ENCODE measurements at places on chromosomes 12 and 14. TPM values are rescaled to one million over a fixed set of nuclear protein-coding genes. Genes with fewer than 3 reads are reported as not detected.

The STON2 gene
- 39.3 TPM for total RNA-seq

The DLK1 gene
- total RNA-seq = not detected

The AQP2 gene
- not detected for total RNA-seq

GRCh38 chr14:80981156-80981555, 25.7 kb downstream of the TSHR start:
- DNase-seq = no peak

DNA sequence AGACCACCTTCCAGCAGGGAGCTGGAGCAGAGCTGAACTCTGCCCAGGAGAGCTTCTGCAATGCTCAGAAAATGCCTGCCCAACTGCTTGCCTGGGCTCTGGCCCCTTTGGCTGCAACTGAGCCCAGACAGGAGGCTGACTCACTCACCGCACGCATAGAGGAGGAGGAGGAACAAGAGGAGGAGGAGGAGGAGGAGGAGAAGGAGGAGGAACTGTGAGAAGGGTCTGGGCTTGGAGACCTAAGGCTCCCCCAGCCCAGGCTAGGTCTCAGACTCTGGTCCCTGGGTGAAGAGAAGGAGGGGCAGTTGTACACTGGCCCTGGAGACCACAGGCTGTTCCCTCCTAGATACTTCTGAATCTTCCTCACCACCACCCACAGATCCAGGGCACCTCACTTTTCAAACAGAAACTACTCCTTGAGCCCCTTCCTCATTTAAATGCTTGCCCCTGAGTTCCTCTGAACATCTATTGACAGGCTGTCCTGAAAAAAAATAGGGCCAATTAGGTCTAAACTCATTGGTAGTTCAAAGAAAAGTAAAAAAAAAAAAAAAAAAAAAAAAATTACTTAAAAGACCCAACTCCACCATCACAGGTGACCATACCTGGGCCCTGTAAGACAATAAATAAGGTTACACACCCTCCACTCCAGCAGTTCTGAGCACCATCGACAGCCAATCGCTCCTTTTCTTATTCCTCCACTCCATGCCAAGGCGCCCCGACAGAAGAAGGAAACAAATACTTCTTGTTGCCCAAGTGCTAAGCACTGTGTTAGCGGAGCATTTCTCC, 674 bp downstream of the VDR start:
- DNase-seq = peak; percentile 65

The PMEL gene
- 2.1 TPM for total RNA-seq

DNA sequence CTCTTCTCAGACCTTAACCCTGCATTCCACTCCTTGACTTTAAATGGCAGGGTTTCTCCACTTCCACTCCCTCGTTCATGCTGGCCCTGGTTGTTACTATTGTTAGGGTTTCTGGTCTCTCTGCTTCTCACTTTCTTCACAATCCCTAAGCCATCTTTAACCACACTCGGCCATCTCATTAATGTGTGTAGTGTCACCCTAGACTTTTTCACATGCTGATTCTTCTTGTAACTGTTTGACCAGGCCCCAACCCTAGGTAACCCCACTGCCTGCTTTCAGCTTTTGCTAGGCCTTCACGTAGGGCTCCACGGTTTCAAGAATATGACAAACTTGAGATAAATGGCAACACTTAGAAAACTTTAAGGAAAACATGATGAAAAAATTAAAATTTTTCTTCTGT, 195.1 kb downstream of the IPO8 start:
- DNase-seq = no peak

The RASSF9 gene
- 3.0 TPM for total RNA-seq

- no peak for DNase-seq
Measured at GRCh38 chr12:117072106-117072505, 27.1 kb downstream of the TESC start.

GRCh38 chr12:94831081-94831751, 172.3 kb downstream of the NDUFA12 start:
- DNase-seq = no peak

DNA sequence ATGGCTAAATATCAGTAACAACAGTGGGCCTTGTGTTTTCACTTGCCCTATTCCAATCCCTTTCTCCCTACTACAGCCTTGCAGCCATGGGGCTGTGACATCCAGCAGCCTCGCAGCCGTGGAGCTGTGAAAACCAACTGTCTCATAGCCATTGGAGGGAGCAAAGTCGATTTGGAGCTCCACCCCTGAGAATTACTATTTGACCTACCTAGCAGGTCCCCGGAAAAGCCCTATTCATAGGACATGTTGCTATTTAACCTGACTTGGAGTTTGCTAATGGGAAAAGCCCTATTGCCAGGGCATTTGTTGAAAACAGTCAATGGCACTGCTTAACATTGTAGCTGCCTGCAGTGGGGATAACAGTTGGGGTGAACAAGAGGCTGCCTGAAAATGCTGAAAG, 33.3 kb downstream of the ERG28 start:
- DNase-seq = no peak

DNA sequence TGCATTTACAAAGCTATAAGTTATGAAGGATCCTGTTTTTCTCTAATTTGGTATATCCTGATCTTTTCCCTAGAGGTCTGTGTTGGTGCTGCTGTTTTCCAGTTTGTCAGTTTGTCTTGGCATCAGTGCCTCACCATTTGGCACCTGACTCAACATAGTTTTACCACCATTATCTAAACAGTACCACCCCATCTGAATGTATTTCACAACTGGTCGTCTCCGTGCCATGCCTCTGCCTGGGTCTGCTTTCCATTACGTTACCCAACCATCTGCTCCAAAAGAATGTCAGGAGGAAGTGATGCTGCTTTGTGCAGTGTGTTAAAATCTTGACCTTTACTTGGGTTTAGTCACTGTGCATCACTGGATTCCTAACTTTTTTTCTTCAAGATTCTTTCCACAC, 129.3 kb upstream of the RASSF8 start:
- DNase-seq = peak; percentile 2

DNA sequence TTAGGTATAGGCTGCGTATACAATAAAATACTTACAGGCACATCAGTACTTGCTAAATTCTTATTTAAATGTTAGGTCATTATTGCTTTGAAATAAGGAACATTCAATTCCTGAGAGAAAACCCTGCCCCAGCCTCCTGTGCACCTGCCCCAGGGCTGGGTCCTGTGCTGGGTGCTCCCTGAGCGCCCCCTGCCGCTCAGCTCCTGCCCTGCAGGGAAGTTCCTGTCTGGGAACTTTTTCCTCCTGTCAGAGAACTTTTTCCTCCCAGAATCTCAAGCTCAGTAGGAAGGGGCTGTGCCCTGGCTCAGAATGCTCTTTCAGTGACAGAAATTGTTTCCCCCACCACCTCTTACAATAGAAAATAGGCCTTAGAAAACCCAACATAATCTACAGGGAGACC, 751.1 kb downstream of the TMEM121 start:
- peak; percentile 45 for DNase-seq

The AHNAK2 gene
- total RNA-seq = 42.0 TPM

The TBC1D30 gene
- total RNA-seq = 29.4 TPM

GRCh38 chr14:85301506-85301905, 228.4 kb upstream of the FLRT2 start:
- no peak for DNase-seq

The EML5 gene
- total RNA-seq = 0.52 TPM

The RIMKLB gene
- 29.3 TPM for total RNA-seq

The RIN3 gene
- total RNA-seq = 13.2 TPM

DNA sequence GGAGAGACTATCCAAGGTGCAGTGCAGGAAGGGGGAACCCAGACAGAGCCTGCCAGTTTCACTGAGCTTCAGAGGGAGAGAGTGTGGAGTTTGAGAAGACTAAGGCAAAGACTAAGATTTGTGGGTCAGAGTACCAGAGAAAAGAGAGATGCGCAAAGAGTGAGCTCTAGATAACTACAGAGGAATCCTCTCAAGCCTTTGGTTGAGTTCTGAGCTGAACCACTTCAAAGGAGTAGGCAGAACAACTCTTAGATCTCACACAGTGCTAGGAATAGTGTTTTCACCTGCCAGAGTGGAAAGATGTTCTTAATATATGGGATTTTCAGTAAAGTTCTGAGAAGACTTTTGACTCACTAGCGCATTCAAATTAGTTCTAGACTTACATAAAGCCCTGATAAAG, 10.7 kb upstream of the M6PR start:
- DNase-seq = no peak

The PACS2 gene
- 77.3 TPM for total RNA-seq

- DNase-seq = no peak
Measured at GRCh38 chr12:132501204-132501940, 11.4 kb downstream of the FBRSL1 start.

DNA sequence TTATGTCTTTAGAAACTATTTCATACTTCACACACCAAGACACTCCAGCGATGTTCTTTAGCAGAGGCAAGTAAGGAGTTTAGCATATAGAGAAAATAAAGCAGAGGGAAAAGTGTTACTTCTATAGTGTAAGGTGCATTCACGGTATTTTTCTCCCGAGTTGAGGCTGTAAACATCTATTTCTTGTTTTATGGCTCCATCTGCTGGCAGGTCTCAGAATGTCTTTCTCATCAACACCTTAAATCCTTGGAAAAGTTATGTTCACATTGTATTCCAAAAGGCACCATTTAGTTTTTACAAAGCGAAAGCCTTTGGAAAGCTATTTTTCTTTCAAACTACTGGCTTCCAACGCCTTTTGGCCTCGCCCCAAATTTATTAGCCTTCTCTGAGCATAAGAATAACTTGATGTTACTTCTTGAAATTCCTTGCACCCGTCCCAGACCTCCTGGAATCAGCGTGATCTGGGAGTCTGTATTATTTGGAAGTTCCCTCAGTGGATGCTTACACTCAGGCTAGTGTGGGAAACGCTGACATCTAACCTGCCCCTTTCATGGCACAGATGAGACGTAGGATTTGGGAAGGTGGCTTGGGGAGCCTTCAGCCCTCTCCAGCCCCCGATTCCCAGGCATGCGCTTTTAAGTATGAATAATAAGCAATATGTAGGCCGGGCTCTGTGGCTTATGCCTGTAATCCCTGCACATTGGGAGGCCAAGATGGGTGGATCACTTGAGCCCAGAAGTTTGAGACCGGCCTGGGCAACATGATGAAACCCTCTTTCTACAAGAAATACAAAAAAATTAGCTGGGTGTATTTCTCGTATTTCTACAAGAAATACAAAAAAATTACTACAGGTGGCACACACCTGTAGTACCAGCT, 1.9 kb upstream of the PIWIL1 start:
- peak; percentile 50 for DNase-seq

DNA sequence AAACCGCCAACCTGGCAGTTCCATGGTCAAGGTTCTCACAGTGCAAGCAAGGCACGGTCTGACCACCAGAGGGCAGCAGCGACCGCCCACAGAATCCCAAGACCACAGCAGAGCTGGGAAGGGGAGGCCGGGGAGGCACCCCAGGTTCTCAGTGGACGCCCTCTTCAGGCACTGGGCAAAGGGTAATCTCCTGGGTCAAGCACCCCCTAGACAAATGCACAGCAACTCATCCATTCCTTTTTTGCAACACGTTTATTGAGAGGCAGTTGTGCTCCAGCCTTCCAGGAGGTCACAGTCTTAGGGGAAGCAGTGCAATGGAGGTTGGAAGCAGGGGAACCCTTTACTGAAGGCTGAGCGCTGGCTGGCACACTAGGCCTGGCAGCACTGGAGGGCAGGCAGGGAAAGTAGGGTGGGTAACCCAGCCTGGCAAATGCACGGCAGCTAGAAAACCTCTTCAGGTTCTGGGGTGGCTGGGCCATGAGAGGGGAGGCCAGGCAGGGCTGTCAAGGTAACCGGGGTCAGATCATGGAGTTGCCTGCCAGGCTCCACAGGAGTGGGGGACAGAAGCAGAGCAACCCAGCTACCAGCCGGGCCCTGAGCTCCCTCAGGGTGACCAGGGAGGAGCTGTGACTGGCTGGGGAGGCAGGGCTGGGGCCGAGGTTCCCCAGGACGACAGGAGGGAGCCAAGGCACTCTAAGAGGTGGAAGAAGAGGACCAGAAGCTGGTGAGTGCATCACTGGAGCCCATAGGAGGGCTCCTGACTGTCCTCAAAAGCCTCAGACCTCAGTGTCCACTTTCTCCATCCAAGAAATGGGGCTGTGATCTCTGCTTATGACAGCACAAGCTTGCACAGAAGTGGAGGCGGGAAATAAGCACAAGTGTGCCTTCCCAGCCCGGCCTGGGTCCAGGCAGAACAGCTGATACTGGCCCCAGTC, 1.8 kb upstream of the RHOF start:
- DNase-seq = peak; percentile 92

The ACOT4 gene
- total RNA-seq = 1.1 TPM

DNA sequence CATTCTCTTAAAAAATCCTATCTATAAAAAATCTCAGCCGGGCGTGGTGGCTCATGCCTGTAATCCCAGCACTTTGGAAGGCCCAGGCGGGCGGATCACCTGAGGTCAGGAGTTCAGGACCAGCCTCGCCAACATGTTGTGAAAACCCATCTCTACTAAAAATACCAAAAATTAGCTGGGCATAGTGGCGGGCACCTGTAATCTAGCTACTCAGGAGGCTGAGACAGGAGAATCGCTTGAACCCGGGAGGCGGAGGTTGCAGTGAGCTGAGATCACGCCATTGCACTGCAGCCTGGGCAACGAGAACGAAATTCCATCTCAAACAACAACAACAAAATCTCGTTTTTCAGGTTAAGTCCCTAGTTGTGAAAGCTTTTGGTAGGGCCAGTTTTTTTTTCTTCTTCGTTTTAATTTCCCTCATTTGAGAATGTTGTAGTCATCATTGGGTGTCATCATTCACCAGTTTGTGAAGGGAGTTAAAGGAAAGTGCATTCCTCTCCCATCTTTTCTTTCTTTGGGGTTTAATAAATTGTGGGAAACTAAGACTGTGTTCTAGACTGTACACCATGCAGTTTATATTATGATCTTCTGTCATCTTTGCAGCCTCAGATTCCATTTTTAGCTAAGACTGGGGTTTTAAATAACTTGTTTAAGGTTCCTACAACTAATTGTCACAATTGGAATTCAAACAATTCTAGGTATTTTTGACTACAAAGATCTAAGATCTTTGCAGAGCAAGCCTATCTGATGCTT, 23.9 kb downstream of the MDM2 start:
- no peak for DNase-seq

GRCh38 chr14:19878029-19878642, 3.2 kb downstream of the OR4K2 start:
- DNase-seq = no peak

- no peak for DNase-seq
Measured at GRCh38 chr12:19239616-19240234, 110.2 kb downstream of the PLEKHA5 start.

All from Calu3 (cell line).